ENCODE measurements at places on chromosomes 11 and 22.

- no peak overlapping the region for H3K27ac ChIP-seq
- no peak overlapping the region for H3K4me3 ChIP-seq
- H3K36me3 ChIP-seq: no peaks in the 10 kb centered on the region
- H3K27me3 ChIP-seq: no peaks in the 10 kb centered on the region
- H3K4me1 ChIP-seq: peaks cover 2% of the 10 kb centered on the region
Observed at GRCh38 chr11:111776398-111777093, 10.4 kb upstream of the PPP2R1B start.

- no peaks in the 10 kb centered on the region for H3K36me3 ChIP-seq
- no peak for DNase-seq
- peaks cover 15% of the 10 kb centered on the region for H3K4me1 ChIP-seq
- no peak overlapping the region for H3K27ac ChIP-seq
- H3K4me3 ChIP-seq: no peak overlapping the region
Observed at GRCh38 chr11:112519751-112520150, 259.1 kb upstream of the PLET1 start.

- peaks cover 18% of the 10 kb centered on the region for H3K4me1 ChIP-seq
- no peaks in the 10 kb centered on the region for H3K27me3 ChIP-seq
Observed at GRCh38 chr11:68818181-68818580, 23.5 kb downstream of the CPT1A start.

- H3K27me3 ChIP-seq: no peaks in the 10 kb centered on the region
- peak overlapping the region; percentile 66 for H3K4me3 ChIP-seq
- peaks cover 12% of the 10 kb centered on the region for H3K4me1 ChIP-seq
Observed at GRCh38 chr22:29580200-29580810, 608 bp downstream of the NIPSNAP1 start.

DNA sequence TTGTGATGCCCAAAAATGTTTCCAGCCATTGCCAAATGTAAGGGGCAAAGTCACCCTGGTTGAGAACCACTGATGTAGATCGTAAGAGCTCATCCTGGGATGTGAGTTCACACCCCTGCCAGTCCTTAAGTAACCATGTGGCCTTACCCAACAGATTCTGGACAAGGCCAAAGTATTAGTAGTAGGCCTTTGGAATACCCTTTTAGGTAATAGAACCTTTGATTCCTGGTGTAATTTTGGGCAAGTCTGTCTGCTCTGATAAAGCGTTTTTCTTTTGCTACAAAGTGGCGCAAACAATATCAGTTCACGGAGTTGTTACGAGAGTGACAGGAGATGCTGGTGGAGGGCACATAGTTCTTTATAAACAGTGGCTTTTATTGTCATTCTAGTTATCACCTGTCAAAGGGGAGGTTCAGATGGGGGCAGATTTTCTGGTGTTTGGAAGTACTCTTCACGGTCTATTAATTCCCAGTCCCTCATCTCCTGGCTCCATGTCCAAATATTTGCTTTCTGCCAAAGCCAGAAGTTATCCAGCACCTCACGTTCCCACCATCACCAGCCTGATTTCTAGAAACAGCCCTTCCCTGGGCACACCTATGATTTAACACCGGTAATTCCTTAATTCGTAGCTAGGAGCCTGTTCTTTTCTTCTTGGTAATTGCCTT lies 73.8 kb upstream of the CRYBB3 start:
- no peak overlapping the region for H3K27ac ChIP-seq
- H3K36me3 ChIP-seq: no peaks in the 10 kb centered on the region
- no peak overlapping the region for H3K4me3 ChIP-seq
- no peak for DNase-seq
- no peaks in the 10 kb centered on the region for H3K27me3 ChIP-seq
- H3K4me1 ChIP-seq: peaks cover 31% of the 10 kb centered on the region

DNA sequence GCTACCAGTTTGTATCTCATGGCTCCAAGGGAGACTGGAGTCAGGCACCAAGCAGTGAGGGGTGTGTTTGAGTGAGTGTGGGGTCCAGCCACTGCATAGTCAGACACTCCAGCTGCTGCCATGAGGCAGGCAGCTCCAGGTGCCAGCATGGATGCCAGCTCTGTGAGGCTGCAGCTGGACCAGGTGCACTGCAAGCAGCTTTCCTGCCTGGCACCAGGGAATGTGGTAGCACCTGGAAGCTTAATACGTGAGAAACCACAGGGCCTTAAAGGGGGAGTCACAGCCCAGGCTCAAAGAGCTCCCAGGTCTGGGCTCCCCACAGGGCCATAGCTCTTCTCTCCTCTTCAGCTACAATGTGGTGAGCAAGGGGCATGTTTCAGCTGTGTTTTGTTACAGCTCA lies 817.8 kb upstream of the LUZP2 start:
- H3K27me3 ChIP-seq: no peaks in the 10 kb centered on the region
- H3K4me3 ChIP-seq: no peak overlapping the region
- H3K4me1 ChIP-seq: no peaks in the 10 kb centered on the region
- no peak overlapping the region for H3K27ac ChIP-seq

DNA sequence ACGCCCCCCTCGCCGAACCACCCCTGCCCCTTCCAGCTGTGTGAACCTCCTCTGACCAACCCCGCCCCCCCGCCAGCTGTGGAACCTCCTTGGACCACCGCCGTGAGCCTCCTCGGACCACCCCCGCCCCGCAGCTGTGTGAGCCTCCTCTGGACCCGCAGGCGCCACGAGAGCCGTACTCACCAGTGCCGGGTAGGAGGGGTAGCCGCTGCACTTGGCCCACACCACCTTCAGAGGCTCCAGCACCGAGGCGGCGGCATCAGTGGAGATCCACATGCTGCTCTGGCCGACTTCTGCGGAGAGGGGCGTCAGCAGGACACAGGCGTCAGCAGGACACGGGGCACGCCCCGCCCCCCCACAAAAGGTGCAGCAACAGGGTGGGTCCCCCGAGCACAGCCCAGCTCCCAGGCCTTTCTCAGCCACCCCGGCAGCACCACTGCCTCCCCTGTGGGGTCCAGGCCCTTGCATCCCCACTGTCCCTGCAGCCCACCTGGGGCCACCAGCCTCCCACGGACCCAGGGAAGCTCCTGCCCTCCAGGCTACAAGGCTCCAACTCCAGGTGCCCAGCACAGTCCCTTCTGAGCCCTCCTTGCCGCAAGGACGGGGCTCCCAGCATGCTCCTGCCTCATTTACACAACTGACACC lies 51.7 kb downstream of the BRD1 start:
- H3K36me3 ChIP-seq: peaks cover 66% of the 10 kb centered on the region
- DNase-seq: no peak
- no peak overlapping the region for H3K27ac ChIP-seq
- no peaks in the 10 kb centered on the region for H3K27me3 ChIP-seq

DNA sequence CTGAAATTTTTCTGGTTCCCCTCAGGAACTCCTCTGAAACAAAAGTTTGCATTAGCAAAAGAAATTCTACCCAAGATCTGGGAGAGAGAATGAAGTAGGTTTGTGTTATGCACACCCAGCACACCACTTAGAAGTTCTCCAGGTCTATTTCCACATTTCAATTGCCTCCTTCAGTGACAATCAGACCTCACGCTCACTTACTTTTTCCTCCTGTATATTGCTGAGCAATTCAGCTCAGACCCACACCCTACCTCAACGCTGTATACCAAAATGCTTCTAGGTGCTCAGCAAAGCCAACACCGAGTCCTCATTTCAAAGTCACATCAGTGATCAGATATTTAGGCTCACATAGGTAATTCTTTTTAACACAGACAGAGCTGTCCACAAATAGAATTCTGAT lies 19.2 kb downstream of the MRGPRX3 start:
- no peaks in the 10 kb centered on the region for H3K27me3 ChIP-seq
- H3K27ac ChIP-seq: no peak overlapping the region

GRCh38 chr11:29124470-29124869 lies 892.4 kb downstream of the KCNA4 start:
- no peaks in the 10 kb centered on the region for H3K27me3 ChIP-seq
- no peaks in the 10 kb centered on the region for H3K36me3 ChIP-seq
- no peaks in the 10 kb centered on the region for H3K4me1 ChIP-seq
- no peak overlapping the region for H3K27ac ChIP-seq
- no peak overlapping the region for H3K4me3 ChIP-seq
- no peak for DNase-seq

DNA sequence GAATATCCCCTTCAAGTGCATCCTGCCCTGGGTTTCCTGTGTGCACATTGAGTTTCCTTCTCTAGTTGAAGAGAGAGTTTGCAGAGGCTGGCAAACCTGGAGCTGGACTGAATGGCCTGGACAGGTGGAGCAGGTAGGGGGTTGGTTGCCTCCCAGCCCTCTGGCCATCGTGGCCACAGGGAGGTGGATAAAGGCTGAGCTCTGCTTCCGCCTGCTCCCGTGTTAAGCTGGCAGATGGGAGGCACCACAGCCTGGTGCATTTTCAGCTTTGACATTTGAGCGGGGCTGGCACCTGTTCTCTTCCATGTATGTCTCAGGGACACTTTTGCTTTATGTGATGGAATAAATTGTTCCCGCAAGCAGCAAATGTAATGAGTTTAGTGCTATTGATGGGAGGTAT lies 11.1 kb downstream of the MICAL2 start:
- no peak for DNase-seq
- H3K4me1 ChIP-seq: peaks cover 59% of the 10 kb centered on the region
- H3K27ac ChIP-seq: no peak overlapping the region
- H3K27me3 ChIP-seq: no peaks in the 10 kb centered on the region
- H3K36me3 ChIP-seq: no peaks in the 10 kb centered on the region
- no peak overlapping the region for H3K4me3 ChIP-seq

DNA sequence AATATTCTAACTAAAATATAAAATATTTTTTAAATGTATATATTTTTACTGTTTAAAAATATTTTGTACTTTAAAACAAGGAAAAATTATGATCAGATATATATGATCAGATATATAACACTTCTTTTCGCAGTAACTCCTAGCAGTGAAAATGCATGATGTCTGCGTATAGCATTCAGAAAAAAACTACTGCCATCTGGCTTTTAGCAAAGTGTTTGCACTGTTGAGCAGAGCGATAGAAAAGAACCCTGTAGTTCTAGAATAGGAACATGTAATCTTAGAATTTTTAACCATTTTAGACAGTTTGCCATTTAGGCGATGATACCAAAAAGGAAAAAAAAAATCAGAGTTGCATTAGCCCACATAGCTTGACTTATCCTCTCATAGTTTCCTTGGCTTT lies 370.4 kb upstream of the ANO3 start:
- no peak overlapping the region for H3K27ac ChIP-seq
- H3K4me3 ChIP-seq: no peak overlapping the region
- DNase-seq: no peak
- H3K36me3 ChIP-seq: no peaks in the 10 kb centered on the region
- no peaks in the 10 kb centered on the region for H3K4me1 ChIP-seq

DNA sequence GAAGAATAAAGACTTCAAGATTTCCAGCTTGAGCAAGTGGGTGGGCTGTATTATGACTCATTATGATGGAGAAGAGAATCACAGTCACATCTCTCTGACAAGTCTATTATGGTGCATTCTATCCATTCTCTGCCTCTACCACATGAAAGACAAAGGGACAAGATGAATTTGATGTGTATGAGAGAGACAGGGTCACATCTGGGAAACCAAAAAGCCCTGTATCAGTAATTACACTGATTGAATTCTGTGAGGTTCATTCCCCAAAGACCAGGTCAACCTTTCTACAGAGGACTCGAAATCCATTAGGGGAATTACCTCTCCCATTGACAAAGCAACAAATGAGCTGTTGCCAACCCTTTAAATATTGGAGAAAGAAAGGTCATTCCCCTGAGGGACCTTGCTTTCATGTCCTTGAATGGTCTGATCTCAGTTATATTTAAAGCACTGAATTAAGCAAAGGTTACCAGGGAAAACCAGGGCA lies 109.6 kb downstream of the USP35 start:
- H3K4me3 ChIP-seq: no peak overlapping the region
- H3K36me3 ChIP-seq: no peaks in the 10 kb centered on the region
- no peaks in the 10 kb centered on the region for H3K27me3 ChIP-seq
- no peak overlapping the region for H3K27ac ChIP-seq

- H3K36me3 ChIP-seq: no peaks in the 10 kb centered on the region
- H3K4me1 ChIP-seq: no peaks in the 10 kb centered on the region
- no peak for DNase-seq
- H3K27ac ChIP-seq: no peak overlapping the region
Observed at GRCh38 chr11:75786101-75786736, 17.6 kb downstream of the DGAT2 start.

- no peak overlapping the region for H3K27ac ChIP-seq
- no peak overlapping the region for H3K4me3 ChIP-seq
- DNase-seq: no peak
- H3K27me3 ChIP-seq: peaks cover 35% of the 10 kb centered on the region
Observed at GRCh38 chr22:48902983-48903650, 924.6 kb downstream of the BRD1 start.

DNA sequence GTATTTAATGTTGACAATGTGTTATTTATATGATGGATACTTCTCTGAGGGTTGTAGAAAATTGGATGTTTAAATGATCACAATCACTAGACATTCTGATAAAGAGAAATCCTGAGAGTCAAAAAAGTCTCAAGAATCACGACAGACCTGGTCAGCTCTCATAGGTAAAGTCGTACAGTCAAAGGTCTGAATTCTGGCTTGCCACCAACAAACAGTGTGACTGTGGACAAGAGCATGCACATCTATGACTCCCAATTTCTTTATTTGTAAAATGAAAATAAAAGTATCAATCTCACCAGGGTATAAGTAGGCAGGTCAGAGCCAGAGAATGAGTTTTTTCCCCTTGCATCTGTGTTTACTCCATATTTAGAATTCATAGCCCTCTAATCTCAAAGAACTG lies 556.7 kb downstream of the FAM181B start:
- H3K36me3 ChIP-seq: no peaks in the 10 kb centered on the region
- H3K27me3 ChIP-seq: no peaks in the 10 kb centered on the region
- H3K4me3 ChIP-seq: no peak overlapping the region

DNA sequence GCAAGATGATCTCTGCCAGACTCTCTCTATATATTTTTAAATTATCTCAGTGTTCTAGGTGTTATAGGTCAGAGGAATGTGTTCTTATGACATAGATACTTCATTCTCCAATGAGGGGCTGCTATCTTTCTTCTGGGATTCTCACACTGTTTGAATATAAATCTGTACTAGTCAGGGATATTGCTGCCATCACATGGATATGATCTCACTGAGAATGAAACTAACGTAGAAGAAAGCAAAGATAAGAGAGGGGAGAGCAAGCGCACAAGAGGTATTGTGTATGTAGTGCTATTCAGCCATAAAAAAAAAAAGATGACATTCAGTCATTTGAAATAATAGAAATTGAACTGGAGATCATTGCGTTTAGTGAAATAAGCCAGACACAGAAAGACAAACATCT lies 42.2 kb upstream of the SLC36A4 start:
- H3K27ac ChIP-seq: no peak overlapping the region
- no peaks in the 10 kb centered on the region for H3K27me3 ChIP-seq
- no peak for DNase-seq

GRCh38 chr11:12801976-12802375 lies 127.8 kb downstream of the TEAD1 start:
- no peak overlapping the region for H3K4me3 ChIP-seq
- H3K4me1 ChIP-seq: peaks cover 73% of the 10 kb centered on the region
- no peaks in the 10 kb centered on the region for H3K27me3 ChIP-seq
